ENCODE measurements at places on chromosomes 7 and 10.

GRCh38 chr7:82057476-82057875 lies 287.6 kb upstream of the HGF start:
- no peak for DNase-seq

GRCh38 chr10:52762088-52762487 lies 10.5 kb downstream of the MBL2 start:
- no peak for DNase-seq

- DNase-seq = peak; percentile 13
Observed at GRCh38 chr7:120353171-120353570, 80.2 kb downstream of the KCND2 start.

DNA sequence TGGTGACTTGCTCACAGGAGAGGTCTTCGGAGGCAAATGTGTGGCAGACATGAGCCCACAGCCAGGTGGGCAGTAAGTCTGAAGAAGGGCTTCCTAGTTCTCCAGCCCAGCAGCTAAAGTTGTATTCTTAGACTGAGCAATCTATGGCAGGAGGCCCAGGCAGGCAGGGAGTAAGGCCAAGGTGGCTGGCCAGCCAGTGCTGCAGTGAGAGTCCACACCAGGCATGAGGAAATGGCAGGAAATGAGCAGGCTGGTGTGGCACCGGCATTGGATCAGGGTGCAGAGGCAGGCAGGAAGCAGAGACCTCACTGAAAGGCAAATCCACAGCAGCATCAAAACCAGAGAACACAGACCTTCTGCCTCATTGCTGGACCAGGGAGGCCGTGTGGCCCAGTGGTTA lies 84.6 kb upstream of the PDE1C start:
- DNase-seq = peak; percentile 33

- DNase-seq = no peak
Observed at GRCh38 chr7:80463272-80463920, 48.5 kb downstream of the GNAT3 start.

DNA sequence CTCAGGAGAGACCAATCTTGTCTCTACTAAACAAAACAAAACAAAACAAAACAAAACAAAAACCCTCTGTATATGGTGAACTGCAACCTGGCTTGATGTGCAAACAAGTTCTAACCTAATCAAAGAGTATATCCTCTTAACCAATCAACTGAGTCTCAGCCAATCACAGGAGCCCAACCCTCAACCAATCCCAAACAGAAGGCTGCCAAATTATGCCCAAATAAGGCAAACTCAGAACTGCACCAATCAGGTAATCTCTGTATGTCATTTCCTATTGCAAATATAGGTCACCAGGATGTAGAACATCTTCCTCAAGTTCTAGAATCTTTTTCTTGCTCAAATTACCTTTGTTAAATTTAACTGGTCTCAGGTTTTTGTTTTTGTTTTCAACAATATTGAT lies 5.2 kb downstream of the FAM133B start:
- no peak for DNase-seq

DNA sequence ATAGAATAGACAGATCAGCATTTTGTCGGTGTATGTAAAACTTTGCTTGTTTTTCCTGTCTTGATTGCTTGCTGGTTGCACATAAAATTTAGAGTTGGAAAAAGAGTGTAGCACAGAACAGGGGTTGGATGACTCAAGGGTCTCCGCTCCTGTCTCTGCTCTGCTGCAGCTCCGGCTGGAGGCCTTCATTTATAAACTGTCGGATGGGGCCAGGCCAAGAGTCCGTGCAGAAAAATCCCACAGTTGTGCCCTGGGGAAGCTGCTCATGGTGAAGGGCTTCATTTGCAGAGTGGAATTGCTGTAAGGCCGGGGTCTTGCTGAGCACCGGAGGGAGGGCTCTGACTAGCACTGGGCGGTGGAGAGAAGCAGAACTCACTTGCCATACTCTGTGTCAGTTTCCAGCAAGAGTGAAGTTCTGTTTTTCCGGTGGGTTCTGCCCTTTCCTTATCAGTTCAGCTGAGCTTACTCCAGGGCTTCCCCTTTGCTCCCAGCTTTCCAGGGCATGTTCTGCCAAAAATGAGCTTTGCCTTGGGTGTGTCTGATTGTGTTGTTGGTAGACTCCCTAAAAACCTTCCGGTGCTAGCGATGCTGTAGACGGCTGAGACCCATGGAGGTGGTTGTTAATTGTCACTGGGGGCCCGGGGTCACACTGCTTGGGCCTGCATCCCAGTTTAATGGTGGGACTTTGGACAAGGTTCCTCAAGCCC lies 67.2 kb downstream of the CAMK1D start:
- DNase-seq = no peak

GRCh38 chr7:98199131-98199530 lies 12.1 kb upstream of the BHLHA15 start:
- DNase-seq = no peak

DNA sequence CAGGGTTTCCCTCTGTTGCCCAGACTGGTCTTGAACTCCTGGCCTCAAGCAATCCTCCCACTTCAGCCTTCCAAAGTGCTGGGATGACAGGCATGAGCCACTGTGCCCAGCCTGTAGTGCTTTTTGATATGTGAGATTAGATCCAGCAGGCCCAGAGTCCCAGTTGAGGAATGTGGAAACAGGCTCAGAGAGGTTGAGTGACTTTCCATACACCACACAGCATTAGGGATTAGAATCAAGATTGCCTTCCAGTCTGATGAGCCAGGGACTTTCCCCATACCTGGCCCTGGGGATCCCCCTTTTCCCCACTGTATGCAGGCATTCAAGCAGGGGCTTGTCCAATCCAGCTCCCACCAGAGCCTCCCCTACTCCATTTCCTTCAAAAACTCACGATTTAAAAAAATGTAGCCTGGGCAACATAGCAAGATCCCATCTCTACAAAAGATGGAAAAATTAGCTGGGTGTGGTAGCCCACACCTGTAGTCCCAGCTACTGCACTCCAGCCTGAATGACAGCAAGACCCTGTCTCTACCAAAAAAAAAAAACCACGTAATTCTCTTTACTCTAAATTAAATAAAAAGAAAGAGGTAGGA lies 75.0 kb upstream of the GTF2I start:
- DNase-seq = no peak

GRCh38 chr7:111535142-111535870 lies 27.0 kb downstream of the IMMP2L start:
- DNase-seq = no peak

DNA sequence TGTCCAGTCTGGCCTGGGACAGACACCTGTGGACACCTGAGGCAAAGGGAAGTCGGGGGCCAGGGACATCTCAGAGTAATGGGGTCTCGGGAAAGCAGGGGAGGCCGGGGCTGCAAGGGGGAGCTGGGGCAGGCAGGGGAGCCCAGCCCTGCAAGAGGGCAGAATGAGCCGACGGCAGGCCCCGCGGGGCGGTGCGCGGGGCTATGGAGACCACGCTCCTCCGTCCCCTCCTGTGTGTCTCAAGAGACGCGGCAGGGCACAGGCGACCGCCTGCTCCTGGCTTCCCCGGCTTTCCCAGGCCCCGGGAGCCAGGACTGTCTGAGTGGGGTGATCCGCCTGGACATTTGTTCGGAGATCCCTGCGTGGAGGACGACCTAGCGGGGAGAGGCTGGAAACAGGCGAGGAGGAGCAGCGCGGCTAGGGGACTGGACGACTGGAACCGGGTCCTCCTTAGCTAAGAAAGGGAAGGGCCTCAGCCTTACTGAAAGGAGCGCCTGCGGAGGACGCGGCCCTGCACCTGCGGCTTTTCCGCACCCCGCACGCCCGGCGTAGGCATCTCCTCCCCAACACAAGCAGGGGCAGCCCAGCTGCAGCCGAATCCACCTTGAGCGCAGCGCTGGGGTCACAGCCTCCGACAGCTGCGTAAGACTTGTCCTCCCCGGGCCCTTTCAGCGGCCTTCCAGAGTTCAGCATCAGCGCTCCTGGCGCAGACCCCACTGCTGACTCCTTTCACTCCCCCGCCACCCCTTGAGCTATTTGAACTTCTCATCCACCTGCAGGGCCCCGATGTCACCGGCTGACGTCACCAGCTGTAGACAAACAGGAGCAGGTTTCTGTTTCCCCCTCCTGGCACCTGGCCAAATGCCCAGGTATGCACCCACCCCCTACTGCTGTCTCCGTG lies 176.4 kb downstream of the ZNF248 start:
- no peak for DNase-seq

DNA sequence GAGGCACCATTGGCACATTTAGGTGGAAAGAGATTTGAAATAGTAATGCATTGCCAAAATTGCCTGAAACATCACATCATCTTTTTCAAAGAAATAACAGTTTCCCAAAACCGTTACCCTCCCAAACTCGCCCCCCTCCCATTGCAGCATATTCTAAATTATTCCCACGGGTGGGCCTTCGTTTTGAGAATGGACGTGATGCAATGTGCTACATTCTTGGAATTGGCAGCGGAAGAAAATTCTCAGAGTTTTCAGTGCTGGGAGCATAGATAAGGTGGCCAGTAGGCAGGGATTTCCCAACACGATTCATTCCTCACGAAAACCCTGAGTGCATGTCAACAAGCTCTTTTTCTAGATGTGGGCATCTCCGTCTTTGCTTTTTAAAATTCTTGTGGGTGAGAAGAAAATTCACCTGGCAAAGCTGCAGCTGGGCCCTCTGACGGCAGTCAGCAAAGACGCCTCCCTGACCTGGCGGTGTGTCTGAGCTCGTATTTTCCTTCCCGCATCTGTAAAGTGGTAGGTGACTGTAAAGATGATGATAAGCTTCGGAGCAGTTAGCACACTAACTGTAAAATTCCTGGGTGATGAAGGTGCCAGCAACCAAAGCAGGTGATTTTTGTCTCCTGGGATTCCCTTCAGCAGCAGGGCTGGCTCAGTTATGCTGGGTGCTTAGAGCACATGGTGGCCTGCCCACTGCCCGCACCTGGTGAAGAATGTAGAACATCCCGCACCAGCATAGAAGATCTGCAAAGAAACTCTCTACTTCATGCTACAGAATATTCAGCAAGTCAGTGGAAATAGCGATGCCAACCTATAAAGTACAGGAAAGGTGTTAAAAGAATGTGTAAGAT lies 141.9 kb upstream of the KLF6 start:
- DNase-seq = peak; percentile 8

DNA sequence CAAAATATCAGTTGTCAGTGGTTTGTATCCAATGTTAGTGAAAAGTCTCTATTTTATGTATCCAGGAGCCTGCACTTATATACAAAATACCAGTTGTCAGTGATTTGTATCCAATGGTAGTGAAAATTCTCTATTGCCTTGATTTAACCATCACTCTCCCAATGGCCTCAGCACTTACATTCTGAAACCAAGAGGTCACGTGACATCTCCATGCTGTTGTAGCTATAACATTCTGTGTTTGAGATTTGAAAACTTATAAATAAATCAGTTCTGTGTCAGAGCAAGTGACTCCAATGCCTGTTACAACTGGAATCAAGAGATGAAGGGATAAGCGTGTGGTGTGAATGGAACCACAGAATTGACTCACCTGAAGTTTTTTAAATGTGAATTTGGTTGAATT lies 30.6 kb upstream of the GATA3 start:
- no peak for DNase-seq

DNA sequence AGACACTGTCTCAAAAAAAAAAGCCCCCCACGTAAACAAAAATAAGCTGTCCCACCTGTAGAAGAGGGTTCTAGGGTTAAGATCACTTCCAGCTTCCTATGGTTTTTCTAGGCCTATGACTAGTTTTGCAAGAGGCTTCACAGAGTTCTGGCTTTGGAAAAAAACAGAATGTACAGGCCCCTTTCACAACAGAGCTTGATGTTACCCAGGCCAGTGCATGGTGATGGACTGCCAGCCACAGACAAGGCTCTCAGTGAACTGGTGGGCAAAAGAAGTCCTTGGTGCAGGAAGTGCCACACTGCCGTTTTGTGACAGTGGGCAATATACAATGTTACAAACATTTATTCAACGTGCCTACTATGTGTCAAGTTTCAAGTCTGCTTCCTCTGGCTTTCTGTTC lies 18.3 kb upstream of the EFCAB10 start:
- DNase-seq = no peak

- no peak for DNase-seq
Observed at GRCh38 chr10:16856567-16856966, 39.3 kb upstream of the RSU1 start.

- no peak for DNase-seq
Observed at GRCh38 chr10:81708929-81709328, 166.1 kb upstream of the NRG3 start.

- DNase-seq = no peak
Observed at GRCh38 chr7:105707967-105708762, 126.9 kb upstream of the EFCAB10 start.

DNA sequence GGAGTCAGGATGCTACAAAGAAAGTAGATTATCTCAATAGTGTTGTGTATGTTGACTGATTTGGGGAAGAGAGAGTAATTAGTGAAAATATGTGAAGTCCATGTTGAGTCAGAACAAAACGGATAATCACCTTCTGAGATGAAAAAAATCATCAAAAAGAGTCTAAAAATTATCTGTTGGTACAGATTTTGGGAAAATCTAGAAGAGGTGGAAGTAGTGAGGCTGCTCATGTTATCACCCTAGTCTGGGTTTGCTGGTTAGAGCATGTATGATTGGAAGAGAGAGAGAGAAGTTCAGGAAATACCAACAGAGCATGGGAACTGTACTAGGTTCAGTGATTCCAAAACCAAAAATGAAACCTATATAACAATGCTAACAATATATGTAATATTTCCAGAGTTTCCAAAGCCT lies 12.3 kb downstream of the RPA3 start:
- DNase-seq = no peak

DNA sequence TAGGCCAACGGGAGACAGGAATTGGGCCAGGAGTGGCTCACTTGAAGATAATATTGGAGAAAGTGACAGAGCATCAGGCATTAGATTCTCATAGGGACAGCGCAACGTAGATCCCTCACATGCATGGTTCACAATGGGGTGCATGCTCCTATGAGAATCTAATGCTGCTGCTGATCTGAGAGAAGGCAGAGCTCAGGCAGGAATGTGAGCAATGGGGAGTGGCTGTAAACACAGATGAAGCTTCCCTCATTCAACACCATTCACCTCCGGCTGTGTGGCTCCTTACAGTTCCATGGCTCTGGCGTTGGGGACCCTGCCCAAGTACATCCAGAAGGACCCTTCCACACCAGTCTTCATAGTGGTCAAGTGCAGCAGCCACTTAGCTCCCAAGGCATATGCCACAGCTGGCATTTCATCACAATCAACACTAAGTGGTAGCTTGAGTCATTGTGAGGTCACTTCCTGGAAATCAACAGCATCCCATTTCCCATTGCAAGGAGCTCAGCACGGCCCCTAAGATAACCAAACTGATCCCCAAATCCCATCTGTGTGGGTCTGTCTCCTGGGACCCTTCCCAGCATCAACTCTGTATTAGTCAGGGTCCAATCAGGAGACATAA lies 174.5 kb downstream of the TPST1 start:
- DNase-seq = peak; percentile 36

- DNase-seq = peak; percentile 82
Observed at GRCh38 chr7:10483671-10484070, 490.0 kb upstream of the PHF14 start.

GRCh38 chr10:6388261-6388893 lies 185.6 kb downstream of the PFKFB3 start:
- no peak for DNase-seq

DNA sequence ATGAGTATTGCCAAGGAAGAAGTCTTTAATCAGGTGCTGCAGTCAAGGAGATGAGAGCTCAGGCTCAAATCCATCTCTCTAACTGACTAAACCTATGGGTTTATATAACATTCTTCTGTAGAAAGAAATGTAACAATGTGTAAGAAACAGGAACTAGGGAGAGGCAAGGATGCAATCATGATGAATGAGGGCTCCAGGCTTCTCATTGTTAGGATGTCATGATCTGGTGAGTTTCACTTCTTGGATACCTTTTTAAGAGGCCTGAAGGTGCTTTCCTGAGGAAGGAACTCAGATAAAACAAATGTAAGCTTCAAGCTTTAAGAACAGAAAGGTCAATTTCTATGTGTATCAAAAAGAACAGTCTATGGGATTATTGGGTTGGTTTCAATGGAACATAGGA lies 30.8 kb upstream of the SCIN start:
- no peak for DNase-seq

Measured in MCF 10A (cell line).